Activated CD8-positive, alpha-beta T cell treated with anti-CD3 and anti-CD28 coated beads, Interleukin-2, amount 10 ng/mL, durations not matched to agents 7 days and 5 days (primary cell): ENCODE measurements at places on chromosomes 5 and 9. TPM values are rescaled to one million over a fixed set of nuclear protein-coding genes. Genes with fewer than 3 reads are reported as not detected.

PRRT1B gene
- not detected for total RNA-seq

CAMK4 gene
- total RNA-seq, result 84.9 TPM

TMEM245 gene
- total RNA-seq, result 27.4 TPM

PTGDS gene
- 1.2 TPM for total RNA-seq

GRCh38 chr9:72564479-72565281 is 43.3 kb downstream of the TMC1 start:
- DNase-seq, result no peak

GRCh38 chr5:97267767-97268166 is 84.7 kb upstream of the RIOK2 start:
- no peak for DNase-seq

DNA sequence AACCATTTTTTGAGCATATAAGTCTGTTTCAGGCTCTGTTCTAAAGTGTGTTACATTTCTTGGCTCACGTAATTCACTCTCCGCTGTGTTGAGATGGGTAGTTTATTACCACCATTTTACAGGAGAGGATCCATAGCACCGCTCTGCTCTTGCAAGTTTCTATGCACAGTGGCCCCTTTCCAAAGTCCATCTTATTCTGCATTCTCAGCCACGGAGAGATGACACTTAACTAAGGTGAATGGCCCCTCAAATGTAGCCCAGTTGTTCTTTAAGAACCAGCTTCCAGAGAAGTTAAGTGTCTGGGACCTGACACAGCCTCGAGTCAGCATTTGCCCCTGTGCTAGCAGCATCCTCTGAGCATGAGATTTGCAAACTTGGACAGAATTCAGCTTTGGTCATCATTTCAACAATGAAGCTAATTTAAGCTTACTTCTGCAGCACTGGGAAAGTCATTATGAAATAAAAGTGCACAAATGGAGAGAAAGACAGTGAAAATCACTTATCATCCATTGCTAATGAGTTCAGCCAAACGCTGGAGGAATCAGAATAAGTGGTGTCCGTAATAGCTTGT is 61.9 kb downstream of the FAM78A start:
- no peak for DNase-seq

DNA sequence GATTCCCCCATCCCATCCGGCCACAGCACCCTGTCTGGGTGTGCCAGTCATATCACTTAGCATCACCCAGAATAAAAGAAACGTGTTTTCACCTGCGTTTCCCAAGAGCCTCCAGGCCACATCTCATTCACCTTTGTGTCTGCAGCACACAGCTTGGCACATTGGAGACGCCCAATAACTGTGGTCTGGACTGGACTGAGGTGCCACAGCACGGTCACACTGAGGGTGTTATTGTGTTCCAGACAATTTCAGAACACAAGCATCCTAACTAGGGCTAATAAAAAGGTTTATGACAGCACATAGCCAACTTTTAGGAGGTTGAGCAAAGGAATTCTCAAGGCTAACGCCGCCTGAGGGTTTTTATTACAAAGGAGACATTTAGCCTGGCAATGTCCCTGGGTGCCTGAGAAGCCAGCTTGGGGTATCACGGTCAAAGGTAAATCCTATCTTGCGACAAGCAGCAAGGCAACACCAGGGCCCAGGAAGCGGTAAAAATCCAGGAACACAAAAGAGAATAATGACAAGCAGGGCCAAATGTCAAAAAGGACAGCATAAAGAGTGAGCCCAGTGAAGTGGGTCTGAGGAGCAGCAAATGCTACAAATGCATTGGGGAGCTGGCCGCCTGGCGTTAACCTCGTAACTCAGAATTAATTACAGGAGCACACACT is 3.4 kb downstream of the EPB41L4B start:
- no peak for DNase-seq

- DNase-seq, result no peak
These were observed 48.8 kb upstream of the TBCA start for GRCh38 chr5:77824981-77825380.

GRCh38 chr5:134517553-134517952 is 7.9 kb upstream of the JADE2 start:
- no peak for DNase-seq
